Fibroblast of the aortic adventitia (primary cell): ENCODE measurements at places on chromosomes 5 and 9. TPM values are rescaled to one million over a fixed set of nuclear protein-coding genes. Genes with fewer than 3 reads are reported as not detected.

SELENOP gene
- 58.1 and 119 TPM in 2 replicates for total RNA-seq

PCA3 gene
- not detected in 2 replicates for total RNA-seq

TAS2R1 gene
- not detected in 2 replicates for total RNA-seq

ARL15 gene
- total RNA-seq: 5.4 and 22.0 TPM in 2 replicates

FBN2 gene
- 19.8 and 45.1 TPM in 2 replicates for total RNA-seq

PRRX2 gene
- 3.5 and 36.1 TPM in 2 replicates for total RNA-seq

ORM1 gene
- total RNA-seq: not detected in 2 replicates

NPR3 gene
- 2.8 and 23.7 TPM in 2 replicates for total RNA-seq

BRINP1 gene
- 3.1 and 5.8 TPM in 2 replicates for total RNA-seq

SEMA4D gene
- 0.36 TPM in 1 of 2 replicates, not detected in the other for total RNA-seq

NRG2 gene
- 0.36 TPM in 1 of 2 replicates, not detected in the other for total RNA-seq

DRD1 gene
- total RNA-seq: 0.18 TPM in 1 of 2 replicates, not detected in the other

GPX8 gene
- 79.7 and 244 TPM in 2 replicates for total RNA-seq

CDX1 gene
- 0.18 and 0.65 TPM in 2 replicates for total RNA-seq

SLC9A3 gene
- 0.25 and 1.8 TPM in 2 replicates for total RNA-seq

UNC5A gene
- not detected in 2 replicates for total RNA-seq

IFNK gene
- not detected in 2 replicates for total RNA-seq

MAP3K1 gene
- 5.4 and 5.5 TPM in 2 replicates for total RNA-seq

GLIPR2 gene
- 24.3 and 36.6 TPM in 2 replicates for total RNA-seq

NMUR2 gene
- not detected in 2 replicates for total RNA-seq
